ENCODE measurements at places on chromosomes 12 and 14. TPM values are rescaled to one million over a fixed set of nuclear protein-coding genes. Genes with fewer than 3 reads are reported as not detected.

STX2 gene
- 4.8 TPM for total RNA-seq

DNA sequence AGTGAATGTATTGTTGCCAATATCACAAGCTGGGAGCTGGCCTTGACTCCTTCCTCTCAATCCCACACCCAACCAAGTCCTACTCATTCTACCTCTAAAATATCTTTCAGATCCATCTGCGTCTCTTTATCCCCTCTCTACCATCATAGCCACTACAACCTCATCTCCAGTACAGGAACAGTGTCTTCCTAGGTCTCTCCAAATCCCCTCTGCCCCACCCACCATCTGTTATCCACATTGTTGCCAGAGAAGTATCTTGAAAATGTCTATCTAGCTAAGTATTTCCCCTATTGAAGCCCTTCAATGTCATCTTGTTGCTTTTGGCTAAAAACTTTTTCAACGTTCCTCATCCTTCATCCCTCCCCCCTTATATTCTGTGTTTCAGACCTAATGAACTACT lies 244.7 kb downstream of the C12orf75 start:
- no peak for DNase-seq

GRCh38 chr12:94832780-94833681 lies 170.5 kb downstream of the NDUFA12 start:
- DNase-seq, result no peak

DNA sequence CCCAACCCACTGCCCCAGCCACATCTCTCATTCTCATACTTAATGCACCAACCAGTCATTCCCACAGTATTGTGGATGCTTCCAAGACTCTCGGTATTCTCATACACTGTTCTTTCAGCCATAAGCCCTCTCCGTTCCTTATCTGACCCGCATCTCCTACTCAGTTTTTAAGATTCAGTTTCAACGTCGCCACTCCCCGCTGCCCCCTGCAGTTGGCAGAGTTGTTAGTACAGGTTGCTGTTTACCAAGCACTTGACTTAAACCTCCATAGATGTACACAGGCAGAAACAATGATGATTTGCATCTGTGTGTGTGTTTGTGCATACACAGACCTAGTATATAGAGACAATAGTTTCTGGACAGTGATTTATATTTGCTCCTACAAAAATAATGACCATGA lies 40.2 kb downstream of the PAH start:
- no peak for DNase-seq

DNA sequence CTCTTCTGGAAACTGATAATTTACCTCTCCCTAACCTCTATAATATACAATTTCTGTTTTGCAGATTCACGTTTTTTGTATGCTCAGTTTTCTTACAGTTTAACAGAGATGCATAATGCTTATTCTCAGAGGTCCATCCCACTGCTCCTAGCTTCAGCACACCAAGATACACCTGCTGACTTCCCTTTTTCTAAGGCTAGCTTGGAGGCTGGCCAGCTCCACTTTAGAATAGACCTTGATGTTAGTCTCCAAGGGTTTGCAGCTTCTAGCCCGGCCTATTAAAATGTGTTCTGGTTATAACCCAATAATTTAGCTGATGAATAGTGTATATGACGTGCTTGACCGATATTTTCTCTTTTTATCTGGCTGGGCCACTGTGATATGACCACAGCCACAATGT lies 261.2 kb downstream of the EGLN3 start:
- no peak for DNase-seq

Measured in colonic mucosa (tissue), 4 donors.